ENCODE measurements at places on chromosomes 3 and 15.
A peak's percentile ranks its signal among the peaks of the same experiment; 100 is the strongest.

- DNase-seq = no peak
Measured at GRCh38 chr15:61112231-61112630, 116.9 kb downstream of the RORA start.

GRCh38 chr3:146502887-146503460, 33.6 kb upstream of the PLSCR2 start:
- DNase-seq = no peak

GRCh38 chr15:27361438-27361837, 390.5 kb downstream of the GABRG3 start:
- DNase-seq = no peak

- peak; percentile 18 for DNase-seq
Measured at GRCh38 chr3:134600685-134601463, 49.9 kb downstream of the KY start.

GRCh38 chr15:100310513-100311153, 31.1 kb downstream of the ADAMTS17 start:
- no peak for DNase-seq

- DNase-seq = no peak
Measured at GRCh38 chr15:55277116-55277564, 12.5 kb downstream of the RAB27A start.

DNA sequence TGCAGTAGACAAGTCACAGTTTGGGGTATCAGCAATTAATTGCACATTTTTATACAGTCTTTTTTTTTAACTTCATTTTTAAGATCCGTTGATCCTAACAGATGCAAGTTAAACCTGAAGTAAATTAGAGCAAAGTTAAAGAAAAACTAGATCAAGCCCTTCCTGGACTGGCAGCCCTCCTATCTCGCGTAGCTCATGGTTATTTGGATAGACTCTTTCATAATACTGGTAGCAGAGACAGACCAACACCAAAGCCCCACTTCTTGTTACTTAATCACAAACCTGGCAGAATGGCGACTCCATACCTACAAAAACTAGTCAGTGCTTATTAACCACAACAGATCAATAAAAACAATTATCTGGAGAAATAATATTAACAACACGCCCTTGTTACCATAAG, 26.8 kb downstream of the SOX2 start:
- DNase-seq = no peak

DNA sequence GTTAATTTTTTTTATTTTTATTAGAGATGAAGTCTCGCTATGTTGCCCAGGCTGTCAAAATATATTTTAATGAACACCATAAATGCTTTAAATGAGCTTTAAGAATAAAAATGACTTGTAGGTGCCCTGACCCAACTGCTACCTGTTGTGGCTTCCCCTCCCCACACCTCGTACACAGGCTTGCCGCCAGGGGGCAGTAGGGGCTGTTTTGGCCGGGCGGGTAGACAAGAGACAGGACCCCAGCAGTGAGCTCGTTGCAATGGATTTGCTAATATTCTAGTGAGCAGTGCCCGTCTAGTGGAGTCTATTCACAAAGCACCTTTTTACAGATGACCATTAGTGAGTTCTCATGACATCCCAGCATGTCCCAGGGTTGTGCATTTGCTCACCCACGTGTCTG, 418.1 kb downstream of the OCA2 start:
- DNase-seq = no peak

GRCh38 chr15:52912172-52912571, 122.0 kb upstream of the ONECUT1 start:
- DNase-seq = no peak

GRCh38 chr3:53892286-53892637, 603 bp upstream of the SELENOK start:
- no peak for DNase-seq

DNA sequence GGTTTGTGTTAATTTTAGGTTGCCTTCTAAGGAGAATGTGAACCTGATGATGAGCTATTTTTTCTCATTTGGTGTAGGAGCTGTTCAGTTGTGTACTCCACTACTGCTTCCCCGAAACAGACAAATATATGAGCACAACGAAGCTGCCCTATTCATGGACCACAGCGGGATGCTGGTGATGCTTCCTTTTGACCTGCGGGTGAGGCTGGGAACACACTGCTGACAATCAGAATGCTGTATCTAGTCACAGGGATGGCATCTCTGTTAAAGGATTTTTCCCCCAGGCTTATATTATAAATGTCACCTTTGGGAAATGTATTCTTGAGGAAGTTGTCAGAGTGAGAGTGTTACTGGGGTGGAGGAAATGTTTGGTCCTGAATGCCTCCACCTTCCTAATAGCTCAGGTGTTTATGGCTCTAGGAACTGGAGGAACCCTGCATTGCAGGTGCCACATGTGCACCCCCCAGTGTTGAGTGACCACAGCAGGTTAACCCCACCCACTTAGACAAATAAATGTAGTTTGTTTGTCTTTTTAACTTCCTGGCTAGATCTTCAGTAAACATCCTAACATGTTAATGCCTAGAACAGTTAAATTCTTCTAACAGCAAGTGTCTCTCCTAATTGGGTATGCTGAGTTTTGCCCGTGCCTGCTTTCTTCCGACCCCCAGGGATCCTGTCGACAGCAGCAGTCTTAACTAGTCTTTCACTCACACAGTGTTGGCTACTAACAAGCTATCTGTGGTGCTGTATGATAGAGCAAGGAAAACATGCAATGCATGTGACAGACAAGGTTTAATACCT, 35.7 kb downstream of the SRP14 start:
- no peak for DNase-seq

GRCh38 chr3:13148561-13149329, 75.5 kb upstream of the IQSEC1 start:
- no peak for DNase-seq

- no peak for DNase-seq
Measured at GRCh38 chr15:67385971-67386370, 131.4 kb downstream of the IQCH start.

GRCh38 chr15:54559405-54560069, 581.3 kb downstream of the UNC13C start:
- no peak for DNase-seq

DNA sequence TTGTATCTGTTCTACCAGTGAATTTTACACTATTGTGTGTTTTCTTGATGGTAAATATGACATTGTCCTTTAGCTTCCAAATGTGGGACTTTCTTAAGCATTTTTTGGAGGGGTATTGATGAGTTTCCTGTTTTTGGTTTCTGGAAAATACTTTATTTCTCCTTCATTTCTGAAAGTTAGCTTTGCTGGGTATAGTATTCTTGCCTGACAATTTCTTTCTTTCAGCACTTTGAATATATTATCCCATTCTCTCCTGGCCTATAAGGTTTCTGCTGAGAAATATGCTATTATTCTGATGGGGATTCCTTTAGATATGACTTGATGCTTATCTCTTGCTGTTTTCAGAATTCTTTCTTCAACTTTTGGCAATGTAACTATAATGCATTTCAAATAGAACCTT, 15.4 kb upstream of the ATP2C1 start:
- no peak for DNase-seq

DNA sequence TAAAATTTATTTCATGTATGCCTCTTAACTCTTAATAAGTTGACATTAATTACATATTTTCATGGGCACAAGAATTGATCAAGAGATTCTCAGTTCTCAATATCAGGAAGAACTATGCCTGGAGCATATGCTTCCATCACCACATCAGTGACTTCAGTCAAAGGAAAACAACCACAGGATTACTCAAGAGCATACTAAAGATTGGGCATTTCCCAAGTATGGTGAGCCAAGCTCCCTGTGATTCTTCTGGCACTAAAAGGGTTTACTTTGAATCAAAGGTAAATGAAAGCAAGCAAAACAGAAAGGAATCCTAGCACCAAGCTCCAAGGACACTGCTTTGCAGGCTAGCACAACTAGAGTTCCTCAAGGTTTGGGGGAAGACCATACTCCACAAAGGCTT, 44.6 kb downstream of the FMN1 start:
- DNase-seq = no peak

DNA sequence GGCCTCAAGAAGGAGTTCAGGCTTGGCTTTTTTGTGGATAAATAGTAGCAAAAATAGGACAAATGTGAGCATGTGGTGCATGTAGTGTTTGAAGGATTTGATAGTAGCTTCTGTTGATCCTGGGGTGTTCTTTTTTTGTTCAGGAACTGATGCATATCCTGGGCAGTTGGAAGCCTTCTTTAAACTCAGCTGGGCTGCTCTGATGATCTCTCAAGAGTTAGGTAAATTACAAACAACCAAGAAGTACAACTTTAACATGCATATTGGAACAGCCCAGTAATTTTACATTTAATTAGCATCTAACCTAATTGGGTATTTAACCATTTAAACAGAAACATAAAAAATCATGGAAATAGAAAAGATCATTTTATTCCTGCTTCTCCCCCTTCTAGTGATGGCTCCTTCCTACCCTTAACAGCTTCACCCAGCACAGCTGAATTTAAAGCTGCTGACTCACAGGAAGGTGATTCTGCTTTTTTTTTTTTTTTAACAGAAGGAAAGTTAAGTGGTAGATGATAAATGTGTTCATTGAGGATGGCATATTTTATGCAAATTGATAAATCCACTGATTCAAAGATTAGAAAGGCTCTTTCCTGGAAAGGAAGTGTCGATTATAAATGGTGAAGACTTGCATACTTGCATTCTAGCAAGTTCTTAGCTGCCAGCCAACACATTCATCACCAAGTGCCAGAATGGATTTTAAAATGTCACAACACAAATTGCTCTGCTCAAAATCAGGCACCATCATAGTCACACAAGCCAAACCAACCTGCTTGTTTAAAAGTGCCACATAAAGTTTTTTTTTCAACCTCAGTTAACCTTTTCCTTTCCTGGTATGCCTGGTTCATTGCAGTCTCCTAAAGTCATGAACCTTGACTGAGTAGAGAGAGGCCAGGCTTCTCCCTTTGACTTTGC, 20.0 kb downstream of the SLC35G2 start:
- DNase-seq = peak; percentile 4

DNA sequence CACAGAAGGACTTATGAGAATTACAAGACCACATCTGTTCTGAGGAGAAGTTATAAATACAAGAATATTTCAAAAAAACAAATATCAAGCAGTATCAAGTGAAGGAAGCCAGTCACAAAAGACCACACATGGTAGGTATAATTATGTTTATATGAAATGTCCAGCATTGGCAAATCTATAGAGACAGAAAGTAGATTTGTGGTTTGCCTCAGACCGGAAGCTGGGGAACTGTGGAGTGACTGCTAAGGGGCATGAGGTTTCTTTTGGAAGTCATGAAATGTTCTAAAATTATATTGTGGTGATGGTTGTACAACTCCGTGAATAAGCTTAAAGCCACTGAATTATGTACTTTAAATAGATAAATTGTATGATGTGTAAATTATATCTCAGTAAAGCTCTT, 136.9 kb downstream of the FRMD5 start:
- no peak for DNase-seq

GRCh38 chr3:60076331-60076730, 1026.5 kb upstream of the CFAP20DC start:
- DNase-seq = no peak

DNA sequence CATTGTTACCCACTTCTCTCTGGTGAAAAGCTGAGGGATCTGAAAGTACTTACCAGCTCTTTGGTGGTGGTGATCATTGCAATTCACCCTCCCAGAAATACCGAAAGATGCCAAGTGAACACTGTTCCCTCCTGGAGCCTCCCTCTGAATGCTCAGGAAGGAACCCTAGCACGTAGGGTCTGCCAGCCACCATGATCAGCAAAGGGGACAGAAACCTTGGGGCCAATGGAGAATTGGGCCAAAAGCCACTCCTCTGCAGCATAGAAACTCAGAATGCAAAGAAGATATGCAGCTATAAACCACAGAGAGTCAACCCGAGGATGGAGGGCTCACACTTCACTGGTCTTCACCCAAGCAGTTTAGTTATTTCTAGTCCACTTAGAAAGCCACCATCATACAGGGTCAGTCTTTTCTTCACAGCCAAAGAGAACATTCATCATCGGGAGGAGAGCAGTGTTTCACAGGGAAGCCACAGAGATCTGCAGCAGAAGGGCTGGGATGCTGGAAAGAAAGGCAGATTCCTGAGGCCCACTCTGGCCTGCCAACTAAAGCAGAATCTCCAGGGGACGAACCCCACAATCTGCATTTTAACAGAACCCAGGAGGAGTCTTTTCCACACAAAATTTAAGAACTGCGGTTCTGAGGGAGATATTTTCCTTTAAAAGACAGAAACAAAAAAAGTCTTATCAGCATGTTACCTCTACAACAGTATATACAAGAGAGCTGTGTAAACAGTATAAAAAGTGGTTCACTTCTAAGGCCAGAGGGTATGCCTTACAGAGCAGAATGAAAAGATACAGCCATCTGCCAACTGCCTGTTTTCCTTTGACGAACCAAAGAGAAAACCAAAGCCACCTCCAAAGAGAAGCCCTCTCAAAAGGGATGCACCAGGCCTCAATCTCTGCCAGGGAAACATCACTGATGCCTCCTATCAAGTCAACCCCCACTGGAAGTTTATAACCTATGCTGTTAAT, 11.3 kb downstream of the TBC1D2B start:
- DNase-seq = no peak

DNA sequence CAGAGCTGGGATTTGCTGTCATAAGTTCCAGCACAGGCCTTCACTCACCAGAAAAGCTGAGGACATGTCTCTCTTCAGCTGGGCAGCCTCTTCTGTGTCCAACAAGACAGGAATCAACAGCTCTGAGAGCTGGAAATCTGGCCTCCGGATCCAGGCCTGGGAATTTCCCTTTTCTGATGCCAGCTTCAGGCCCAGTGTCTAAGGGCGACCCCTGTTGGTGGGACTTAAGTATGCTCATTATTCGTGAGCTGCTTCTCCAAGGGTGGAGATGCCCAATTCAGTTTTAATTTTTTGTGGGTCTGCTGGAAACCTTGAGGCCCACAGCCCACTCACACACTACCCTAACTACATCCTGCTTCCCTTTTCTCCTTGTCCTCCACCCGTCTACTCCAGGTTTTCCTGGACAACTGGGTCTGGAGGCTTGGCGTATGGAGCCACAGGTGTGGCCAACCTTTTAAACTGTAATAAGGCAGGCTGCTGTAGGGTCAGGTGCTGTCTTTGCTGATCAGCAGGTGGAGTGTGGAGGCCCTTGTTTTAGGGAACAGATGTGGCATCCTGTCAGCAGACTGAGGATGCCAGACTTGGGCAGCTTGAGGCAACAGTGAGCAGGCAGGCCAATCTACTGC, 2.6 kb upstream of the CEMIP start:
- peak; percentile 72 for DNase-seq

GRCh38 chr15:79641841-79642240, 209.7 kb downstream of the MINAR1 start:
- DNase-seq = no peak

DNA sequence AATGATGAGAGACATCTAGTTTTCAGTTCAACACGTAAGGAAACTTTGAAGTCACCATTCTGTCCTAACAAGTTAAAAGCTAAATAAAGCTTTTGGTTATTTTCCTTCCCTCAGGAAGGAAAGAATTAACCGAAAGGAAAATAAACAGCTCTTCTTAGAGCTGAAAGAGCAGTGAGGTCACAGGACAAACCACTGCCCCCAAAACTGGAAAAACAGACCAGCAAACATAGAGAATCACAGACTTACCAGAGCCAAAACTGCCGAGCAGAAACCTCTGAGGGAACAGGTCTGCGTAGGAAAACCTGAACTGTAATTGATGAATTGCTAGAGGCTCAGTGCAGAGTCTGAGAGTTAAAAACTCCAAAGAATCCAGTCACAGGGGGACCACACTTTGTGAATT, 14.7 kb downstream of the USP50 start:
- no peak for DNase-seq

GRCh38 chr3:150746791-150747590, 16.0 kb downstream of the SIAH2 start:
- no peak for DNase-seq

GRCh38 chr15:47756872-47757271, 39.6 kb downstream of the SEMA6D start:
- peak; percentile 26 for DNase-seq

GRCh38 chr3:29486096-29486495, 205.2 kb downstream of the RBMS3 start:
- no peak for DNase-seq

GRCh38 chr3:185052631-185053030, 100.2 kb downstream of the C3orf70 start:
- no peak for DNase-seq
